ENCODE measurements at places on chromosomes 1 and 21.

DNA sequence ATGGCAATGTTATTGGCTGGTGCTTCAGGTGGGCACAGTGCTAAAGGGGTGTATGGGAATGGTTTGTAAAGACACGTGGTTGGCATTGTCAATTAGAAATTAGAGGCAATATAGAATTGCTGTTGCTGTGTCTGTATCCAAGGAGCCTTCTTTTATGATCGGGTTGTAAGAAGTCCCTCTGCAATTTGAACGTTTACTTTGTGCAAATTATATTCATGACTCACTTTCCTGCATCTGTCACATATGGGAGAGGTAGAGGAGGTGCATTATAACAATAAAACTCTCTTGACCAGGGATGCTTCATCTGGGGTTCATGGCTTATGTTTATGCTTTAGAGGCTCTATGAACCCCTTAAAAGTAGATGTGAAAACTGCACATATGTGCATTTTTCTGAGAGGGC is 130.4 kb upstream of the DNAH14 start:
- no peak for DNase-seq

GRCh38 chr1:19072285-19072981 is 116.0 kb upstream of the IFFO2 start:
- DNase-seq: no peak

DNA sequence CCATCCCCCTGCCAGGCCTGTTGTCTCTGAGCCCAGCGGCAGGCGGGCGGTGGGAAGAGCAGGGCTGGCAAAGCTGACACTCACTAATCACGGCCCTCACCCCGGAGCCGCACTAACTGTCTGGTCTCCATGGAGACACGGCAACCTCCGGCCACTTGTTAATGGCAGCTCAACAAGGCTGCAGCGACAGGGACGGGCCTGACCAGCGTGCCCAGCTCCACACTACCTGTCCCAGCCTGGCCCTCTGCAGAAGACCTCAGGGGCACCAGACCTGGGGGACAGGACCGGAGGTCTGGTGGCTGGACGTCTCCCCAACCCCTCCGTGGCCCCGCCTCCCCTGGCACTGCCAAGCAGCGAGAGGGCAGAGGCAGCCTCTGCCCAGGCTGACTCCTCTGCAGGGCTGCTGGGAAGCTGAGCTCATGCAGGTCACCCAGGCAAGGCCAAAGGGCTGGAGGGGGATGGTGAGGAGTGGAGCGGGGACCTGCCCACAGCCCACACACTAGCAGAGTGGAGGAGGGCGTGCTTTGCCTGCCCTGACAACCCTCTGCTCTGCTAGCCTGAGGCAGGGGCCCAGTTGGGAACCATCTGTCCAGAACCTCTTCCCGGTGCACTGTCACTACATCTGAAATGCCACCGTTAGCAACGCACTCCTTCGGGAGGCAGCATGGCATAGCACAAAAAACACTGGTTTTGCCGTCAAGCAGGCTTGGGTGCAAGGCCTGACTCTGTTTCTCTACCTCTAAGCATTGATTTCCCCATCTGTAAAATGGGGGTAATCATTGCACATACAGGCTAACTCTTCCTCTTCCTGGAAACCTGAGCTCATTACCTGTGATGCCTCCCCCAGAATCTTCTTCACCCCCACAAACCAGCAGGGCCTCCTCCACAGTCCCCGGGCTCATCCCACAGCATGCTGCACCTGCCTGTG is 29.6 kb upstream of the WASF2 start:
- no peak for DNase-seq

- DNase-seq: no peak
Observed at GRCh38 chr1:39692152-39693074, 1.2 kb upstream of the HPCAL4 start.

- DNase-seq: no peak
Observed at GRCh38 chr1:69081668-69082067, 486.1 kb upstream of the LRRC7 start.

DNA sequence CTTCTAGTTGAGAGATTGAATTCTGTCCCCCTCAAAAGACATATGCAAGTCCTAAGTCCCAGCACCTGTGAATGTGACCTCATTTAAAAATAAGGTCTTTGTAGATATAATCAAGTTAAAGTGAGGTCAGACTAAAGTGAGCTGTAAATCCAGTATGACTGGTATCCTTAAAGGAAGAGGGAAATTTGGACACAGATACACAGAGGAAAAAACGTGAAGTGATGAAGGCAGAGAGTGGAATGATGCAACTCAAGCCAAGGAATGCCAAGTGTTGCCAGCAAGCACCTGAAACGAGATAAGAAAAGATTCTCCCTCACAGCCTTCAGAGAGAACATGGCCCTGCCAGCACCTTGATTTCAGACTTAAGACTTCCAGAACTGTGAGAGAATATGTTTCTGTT is 444.7 kb upstream of the VAMP3 start:
- DNase-seq: no peak

DNA sequence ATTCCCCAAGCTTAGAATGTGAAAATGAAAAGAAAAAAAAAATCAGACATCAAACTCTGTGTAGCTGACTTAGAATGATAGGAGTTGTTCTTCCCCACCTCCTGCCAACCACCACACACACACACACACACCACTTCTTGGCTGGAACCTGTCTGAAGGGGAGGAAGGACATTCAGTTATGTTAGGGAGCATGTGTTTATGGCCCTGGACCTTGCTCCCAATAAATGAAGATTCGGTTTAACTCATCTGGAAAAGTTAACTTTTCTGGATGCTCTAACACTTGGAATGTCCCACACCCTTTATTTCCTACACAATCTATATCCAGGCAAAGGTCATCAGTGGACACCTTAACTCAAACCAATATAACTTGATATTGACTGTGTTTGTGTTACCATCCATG is 112.4 kb downstream of the DAB1 start:
- DNase-seq: no peak

DNA sequence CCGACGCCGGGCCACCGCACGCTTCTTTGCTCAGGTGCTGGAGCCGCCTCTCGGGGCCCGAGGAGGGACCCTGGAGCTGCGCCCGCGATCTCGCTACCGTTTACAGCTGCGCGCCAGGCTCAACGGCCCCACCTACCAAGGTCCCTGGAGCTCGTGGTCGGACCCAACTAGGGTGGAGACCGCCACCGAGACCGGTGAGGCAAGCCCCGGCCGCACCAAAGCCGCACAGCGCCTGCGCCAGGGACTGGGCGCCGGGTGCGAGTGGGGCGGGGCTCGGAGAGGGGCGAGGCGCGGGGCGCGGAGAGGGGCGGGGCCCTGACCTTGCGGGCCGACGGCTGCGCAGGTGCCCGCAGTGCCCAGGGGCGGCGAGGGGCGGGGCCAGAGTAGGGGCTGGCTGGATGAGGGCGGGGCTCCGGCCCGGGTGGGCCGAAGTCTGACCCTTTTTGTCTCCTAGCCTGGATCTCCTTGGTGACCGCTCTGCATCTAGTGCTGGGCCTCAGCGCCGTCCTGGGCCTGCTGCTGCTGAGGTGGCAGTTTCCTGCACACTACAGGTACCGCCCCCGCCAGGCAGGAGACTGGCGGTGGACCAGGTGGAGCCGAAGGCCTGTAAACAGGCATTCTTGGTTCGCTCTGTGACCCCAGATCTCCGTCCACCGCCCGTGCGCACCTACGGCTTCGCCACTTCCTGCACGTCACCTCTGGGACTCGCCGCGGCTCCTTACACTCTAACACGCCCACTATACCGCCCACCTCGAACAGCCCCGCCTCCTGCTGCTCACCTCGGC is 9.8 kb upstream of the CDC20 start:
- DNase-seq: no peak

GRCh38 chr21:42108554-42109340 is 37.6 kb downstream of the UMODL1 start:
- no peak for DNase-seq

Data from activated CD8-positive, alpha-beta memory T cell treated with anti-CD3 and anti-CD28 coated beads for 4 hours (primary cell).